Fibroblast of skin of left quadriceps (primary cell): ENCODE measurements at places on chromosomes 3 and 15.

GRCh38 chr3:2810723-2811122, 299.5 kb downstream of the IL5RA start:
- no peak for DNase-seq

DNA sequence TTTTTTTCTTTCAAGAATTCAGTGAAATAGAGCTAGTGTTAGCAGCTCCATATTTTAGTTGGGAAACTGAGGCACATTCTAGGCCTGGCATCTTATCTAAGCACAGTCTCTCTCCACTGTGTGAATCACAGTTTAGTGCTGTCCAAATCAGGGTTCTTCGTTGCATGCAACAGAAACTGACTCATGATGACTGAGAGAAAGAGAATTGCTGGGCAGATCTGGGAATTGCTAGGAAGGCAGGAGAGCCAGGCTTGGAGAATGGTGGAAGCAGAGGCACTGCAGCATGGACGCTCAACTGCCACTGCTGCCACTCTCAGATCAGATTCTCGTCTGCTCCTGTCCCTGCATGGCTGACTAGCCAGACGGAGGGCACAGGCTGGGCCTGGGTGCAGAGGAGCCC, 40.7 kb upstream of the CHST2 start:
- DNase-seq = no peak

GRCh38 chr3:123564056-123564455, 20.8 kb downstream of the HACD2 start:
- DNase-seq = no peak

- no peak for DNase-seq
These were observed 595.2 kb downstream of the ZIC1 start for GRCh38 chr3:148004331-148004730.

GRCh38 chr15:75843678-75844581, 683 bp downstream of the UBE2Q2 start:
- peak; percentile 17 for DNase-seq

DNA sequence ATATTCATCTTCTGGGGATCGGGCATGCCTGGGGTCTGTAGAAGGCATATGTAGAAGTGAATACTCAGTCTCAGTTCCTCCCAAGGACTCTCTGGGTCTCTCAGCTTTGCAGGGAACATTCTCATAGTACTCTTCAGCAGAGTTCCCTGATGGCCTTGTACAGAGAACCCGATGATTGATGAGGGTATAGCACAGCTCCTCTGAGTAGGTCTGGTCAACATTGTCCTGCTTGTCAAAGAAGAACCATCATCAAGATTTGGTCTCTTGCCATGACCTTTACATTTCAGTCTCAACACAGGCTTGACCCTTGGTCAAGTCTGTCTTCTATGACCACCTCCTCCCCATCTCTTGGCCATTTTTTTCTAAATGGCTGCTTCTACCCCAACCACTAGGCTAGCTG, 9.5 kb downstream of the GCSAM start:
- no peak for DNase-seq

GRCh38 chr15:74374648-74375302, 7.3 kb upstream of the CYP11A1 start:
- no peak for DNase-seq

DNA sequence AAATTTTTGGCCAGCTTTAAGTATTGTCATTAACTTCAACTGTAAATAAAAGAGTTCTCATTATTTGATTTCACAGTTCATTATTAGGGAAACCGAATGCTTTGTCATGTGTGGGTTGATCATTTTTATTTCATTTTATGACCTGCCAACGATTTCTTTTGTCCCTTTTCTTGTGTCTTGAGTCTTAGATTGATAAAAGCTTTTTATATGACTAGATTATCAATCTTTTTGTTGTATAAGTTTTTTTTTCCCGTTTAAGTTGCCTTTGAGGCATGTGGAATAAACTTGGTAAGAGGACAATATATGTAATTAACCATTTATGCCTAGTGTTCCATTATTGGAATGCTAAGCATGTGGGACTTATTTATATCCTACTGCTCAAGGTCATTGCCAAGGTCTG, 62.8 kb downstream of the ATP2C1 start:
- no peak for DNase-seq
